GM18507 (cell line): ENCODE measurements at places on chromosomes 13 and 19.

- DNase-seq: no peak
These were observed 9.0 kb upstream of the ATXN8OS start for GRCh38 chr13:70098669-70099068.

- no peak for DNase-seq
These were observed 22.7 kb downstream of the FAM187B start for GRCh38 chr19:35205733-35206323.

GRCh38 chr19:9144920-9145319 is 4.7 kb downstream of the ZNF317 start:
- DNase-seq: no peak

- DNase-seq: no peak
These were observed 394.3 kb upstream of the HTR2A start for GRCh38 chr13:47291107-47291656.

- no peak for DNase-seq
These were observed 383.4 kb downstream of the LMO7 start for GRCh38 chr13:76019421-76020044.

GRCh38 chr13:21530656-21531055 is 71.6 kb upstream of the ZDHHC20 start:
- DNase-seq: no peak

GRCh38 chr13:100336795-100337516 is 248.1 kb downstream of the PCCA start:
- DNase-seq: no peak

- no peak for DNase-seq
These were observed 2.0 kb upstream of the POLD1 start for GRCh38 chr19:50381881-50382729.

GRCh38 chr13:28490061-28490460 is 4.9 kb downstream of the FLT1 start:
- no peak for DNase-seq

DNA sequence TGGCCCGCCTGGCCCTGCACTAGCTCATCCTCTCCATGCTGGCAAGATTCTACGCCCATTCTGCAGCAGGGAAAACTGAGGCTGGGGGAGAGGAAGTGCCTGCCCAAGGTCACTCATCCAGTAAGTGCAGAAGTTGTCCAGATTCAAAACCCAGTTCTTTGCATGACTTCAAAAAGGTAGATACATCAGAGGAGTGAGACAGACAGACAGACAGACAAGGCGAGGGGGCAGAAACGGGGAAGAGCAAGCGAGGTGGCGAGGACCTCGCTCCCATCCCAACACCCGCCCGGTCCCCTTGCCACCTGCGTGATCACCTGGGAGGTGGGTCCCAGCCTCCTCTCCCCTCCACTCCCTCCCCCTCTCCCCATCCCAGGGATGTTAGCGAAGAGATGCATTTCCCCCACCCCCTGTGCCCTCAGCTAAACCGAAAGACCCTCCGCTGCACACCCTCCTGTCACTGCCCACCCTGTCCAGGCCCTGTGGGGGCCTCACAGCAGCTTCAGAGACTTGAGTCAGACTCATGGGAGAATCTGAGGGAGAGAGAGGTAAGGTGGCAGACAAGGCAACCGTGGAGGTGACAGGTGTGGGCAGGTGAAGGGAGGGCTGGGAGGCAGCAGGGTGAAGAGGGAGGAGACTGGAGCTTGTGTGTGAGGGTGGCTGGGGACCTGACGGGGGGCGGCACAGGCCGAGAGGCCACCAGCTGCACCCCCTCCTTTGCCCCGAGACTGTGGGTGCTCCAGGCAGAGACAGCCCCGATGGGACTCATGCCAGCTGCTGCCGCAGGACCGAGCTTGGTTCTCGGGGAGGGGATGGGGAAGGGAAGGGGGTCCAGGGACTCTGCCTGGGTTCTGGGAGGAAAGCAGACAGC is 18.9 kb downstream of the LRRC4B start:
- no peak for DNase-seq
